Lung (tissue), 17 donors: ENCODE measurements at places on chromosomes 12 and 14.

GRCh38 chr14:77882098-77882497, 82.2 kb downstream of the ADCK1 start:
- peak; percentile 25 for DNase-seq

- no peak for DNase-seq
Observed at GRCh38 chr12:122089077-122089476, 10.5 kb downstream of the MLXIP start.

GRCh38 chr14:93691042-93691780, 97.1 kb downstream of the PRIMA1 start:
- no peak for DNase-seq

- DNase-seq, result no peak
Observed at GRCh38 chr12:70251226-70251625, 8.0 kb downstream of the CNOT2 start.

DNA sequence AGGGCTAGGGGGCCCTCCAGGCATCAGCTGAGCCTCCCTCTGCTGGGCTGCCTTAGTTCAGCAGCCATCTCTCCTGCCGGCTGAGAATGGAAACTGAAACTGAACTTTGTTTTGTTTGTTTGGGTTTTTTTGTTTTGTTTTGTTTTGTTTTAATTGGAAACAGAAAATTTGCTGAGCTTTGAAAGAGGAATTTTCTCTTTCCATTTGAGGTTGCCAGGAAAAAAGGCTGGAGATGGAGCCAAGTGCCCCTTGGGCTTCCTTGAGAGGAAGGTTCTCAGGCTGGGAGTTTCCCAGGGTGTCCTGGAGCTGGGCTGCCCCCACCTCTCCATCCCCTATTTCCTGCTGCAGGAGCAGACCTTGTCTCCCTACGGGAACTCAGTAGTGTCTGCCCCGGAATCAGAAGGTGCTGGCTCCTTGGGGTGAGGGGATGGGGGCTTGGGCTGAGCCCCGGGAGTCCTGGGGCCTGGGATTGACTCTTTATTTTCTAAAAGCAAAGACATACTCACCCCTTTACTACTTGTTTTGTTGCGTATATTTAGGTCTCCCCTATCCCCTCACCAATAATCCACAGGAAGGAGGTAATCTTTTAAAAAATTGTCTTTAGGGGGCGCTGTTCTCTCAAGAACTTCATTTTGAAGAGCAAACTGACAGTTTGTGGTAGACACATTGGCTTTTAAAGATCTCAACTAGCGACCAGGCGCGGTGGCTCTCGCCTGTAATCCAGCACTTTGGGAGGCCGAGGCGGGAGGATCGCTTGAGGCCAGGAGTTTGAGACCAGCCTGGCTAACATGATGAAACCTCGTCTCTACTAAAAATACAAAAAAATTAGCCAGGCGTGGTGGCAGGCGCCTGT, 21.3 kb upstream of the OASL start:
- peak; percentile 33 for DNase-seq

- DNase-seq, result no peak
Observed at GRCh38 chr12:49146406-49146805, 15.2 kb upstream of the TUBA1B start.

GRCh38 chr12:13074396-13075117, 28.9 kb downstream of the GSG1 start:
- no peak for DNase-seq

- DNase-seq, result no peak
Observed at GRCh38 chr14:23137813-23138535, 18.9 kb upstream of the CEBPE start.

DNA sequence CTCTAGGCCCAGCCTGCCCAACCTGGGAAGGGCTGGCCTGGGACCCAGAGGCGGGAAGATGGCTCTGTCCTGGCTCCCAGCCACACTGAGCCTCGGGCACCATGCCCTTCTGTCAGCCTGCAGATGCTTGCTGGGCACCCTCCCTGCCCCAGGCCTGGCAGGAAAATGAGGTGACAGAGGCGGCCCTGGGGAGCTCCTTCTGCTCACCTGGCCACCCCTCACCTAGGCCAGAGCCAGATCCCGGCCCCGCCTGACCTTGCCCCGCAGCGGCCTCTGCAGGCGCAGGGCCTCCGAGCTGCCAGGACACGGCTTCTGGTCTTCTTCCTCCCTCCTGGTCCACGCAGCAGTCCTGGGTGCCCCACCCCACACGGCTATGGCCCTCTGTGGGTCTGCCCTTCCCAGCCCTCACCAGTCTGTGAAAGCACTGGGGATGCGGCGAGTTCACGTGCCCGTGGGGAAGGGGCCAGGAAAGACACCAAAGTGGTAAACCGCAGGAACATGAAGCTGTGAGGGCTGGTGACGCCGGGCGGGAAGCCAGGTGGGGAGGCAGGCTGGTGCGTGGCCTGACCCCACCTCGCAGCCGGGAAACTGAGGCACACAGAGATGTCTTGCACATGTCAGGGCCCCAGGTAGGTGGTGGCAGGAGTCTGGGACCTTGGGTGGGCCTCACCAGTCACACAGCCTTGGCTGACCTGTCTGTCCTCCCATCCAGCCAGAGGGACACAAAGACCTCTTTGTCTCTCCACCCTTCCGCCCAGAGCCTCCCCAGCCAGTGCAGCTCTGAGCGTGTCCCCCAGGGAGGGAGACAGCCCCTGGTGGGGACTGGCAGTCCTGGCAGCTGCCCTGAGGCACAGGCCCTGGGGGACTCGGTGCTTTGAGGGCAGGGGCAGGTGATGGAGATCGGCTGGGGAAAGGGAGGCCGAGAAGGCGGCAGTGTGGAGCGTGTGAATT, 12.8 kb downstream of the BAG5 start:
- peak; percentile 52 for DNase-seq

DNA sequence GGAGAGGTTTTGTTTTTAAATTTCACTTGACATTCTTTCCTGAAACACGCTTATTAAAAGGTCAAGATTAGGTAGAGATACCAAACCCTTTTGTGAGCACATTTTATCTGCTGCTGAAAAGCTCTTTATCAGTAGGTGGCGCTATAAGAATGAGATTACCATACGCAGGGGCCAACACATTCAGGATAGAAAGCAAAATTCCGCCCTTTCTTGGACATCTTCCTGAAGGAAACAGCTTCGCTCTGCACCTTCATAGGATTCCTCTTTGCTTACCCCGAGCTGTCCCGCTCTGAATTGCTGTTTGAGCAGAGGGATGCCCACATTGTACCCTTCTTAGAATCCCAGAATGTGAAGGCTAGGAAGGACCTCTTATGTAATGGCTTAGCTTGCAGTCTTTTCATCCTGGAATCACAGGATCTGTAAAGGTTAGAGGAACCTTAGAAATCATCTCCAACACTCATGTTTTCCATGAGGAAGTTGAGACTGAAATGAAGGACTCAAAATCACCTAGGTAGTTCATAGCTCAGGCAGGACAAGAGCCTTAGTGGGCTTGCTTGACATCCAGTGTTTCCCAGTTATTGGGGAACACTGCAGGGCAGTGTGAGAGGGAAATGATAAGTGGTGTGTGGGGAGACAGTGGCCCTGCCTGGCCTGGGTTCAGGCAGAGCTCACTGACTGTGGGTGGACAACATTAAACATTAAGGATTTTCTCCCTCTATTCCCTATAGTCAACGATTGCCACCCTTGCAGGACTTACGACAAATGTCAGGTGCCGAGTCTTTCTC, 38.7 kb upstream of the CRY1 start:
- DNase-seq, result peak; percentile 83

DNA sequence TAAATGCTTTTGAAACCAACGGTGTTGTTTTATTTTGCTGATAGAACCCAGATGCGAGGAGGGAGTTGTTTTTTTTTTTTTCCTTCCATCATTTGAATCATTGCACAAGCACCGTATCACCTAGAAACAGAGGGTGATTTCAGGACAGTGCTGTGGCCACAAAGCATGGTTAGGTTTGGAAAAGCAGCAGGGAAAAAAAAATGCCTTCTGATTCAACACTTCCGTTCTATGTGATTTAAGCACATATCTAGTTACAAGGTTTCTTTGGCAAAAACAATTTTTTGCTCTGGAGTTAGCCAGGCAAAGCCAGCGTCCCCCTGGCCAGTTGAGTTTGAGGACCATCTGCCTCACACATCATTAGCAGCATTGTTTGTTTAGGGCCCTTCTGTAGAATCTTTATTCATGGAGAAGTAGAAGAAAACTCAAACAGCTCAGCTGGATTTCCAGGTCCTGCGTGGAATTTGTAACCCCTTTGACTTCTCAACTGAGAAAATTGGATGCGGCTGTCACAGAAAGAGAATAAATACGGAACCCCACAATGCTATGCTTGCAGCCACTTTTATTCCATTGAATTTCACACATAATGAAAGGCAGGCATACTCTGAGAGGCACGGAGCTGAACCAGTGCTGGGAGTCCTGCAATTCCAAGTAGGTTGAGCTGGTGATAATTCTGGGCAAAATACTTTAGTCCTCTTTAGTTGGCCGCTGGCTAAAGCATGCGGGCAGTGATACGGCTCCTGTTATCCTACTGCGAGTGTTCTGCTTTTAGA, 17.0 kb upstream of the WNT5B start:
- DNase-seq, result peak; percentile 75

DNA sequence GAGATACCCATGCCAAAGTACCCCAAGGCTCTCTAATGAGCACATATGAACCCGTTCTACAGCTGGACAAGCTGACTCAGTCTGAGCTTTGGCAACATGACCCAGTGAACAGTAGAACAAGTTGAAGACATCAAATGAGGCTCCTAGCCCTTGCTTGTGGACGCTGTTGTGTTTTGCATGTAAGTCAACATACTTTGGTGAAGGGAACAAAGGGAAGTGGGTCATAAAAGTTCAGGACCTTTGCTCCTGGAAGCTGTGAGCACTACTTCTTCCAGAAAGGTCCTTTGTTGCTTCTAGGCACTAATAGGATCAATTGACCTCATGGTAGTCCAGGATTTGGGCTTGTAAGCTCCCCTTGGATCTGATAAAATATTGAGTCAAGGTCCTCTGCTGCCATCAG, 613.5 kb upstream of the TBX3 start:
- DNase-seq, result no peak

- no peak for DNase-seq
Observed at GRCh38 chr14:64193821-64194220, 100.3 kb downstream of the ESR2 start.

GRCh38 chr12:11174022-11174421, 3.0 kb downstream of the SMIM10L1 start:
- DNase-seq, result no peak

DNA sequence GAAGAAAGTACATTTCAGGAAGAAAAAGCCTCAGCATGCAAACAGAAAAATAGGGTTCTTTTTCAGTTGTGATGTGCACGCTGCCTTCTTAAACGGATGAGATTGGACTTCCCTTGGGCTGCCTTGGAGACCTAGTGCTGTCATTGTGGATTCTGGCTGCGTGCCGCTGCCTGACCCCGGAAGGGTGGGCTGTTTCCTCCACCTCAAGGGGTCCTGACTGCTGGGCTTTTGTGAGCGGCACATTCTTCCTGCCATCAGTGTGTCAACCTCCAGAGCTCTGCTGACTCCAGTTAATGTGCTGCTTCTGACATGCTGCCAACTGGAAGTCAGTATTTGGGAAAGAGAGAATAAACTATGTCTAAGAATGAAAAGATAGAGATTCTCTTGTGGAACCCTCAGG, 25.1 kb downstream of the CCNK start:
- DNase-seq, result peak; percentile 58

DNA sequence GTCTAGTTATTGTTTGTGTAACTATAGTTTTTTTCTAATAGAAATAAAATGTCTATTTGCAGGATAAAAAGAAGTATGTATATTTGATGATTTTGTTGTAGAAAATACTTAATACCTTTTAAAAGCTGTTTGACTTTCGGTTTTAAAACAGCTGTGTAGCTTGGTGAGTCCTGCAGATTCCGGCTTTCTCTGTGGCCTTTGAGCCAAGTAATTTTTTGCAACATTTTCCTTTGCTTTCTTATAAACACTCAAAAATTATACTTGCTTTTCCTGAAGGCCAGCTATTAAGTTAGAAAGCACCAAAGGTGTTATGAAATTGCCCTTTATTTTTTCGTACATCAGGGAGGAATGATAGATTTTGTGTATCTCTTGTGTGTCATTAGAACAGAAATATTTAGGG, 63.6 kb downstream of the CRADD start:
- no peak for DNase-seq

DNA sequence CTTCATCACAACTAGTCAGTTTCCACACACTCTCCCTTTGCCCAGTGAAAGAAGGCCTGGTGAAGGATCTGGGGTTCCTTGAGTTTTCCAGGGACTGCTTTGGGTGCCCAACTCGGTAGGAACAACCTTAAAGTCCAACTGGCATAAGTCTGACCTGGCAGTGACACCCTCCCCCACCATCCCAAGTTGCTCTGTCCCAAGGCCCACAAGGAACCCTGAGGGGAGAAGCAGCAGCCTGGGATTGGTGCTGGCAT, 1.6 kb downstream of the KMT2D start:
- DNase-seq, result no peak

- DNase-seq, result peak; percentile 44
Observed at GRCh38 chr14:55731881-55732498, 152.0 kb downstream of the KTN1 start.

DNA sequence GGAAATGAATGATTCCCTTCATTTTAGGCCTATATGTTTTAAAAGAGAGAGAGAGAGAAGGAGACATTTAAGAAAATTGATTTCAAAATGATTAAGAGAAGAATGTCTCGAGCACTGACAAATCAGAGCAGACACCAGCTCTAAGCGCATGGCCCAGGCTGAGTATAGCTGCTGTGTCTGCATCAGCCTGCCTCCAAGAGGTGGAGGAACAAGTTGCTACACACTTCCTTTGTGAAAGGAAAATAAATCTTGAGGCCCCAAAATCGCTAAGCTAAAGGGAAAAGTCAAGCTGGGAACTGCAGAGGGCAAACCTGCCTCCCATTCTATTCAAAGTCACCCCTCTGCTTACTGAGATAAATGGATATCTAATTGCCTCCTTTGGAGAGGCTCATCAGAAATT, 728.7 kb upstream of the TMEM132C start:
- no peak for DNase-seq

GRCh38 chr12:75865315-75865714, 166.3 kb downstream of the PHLDA1 start:
- no peak for DNase-seq

GRCh38 chr14:38074754-38075153, 132.9 kb upstream of the SSTR1 start:
- no peak for DNase-seq

DNA sequence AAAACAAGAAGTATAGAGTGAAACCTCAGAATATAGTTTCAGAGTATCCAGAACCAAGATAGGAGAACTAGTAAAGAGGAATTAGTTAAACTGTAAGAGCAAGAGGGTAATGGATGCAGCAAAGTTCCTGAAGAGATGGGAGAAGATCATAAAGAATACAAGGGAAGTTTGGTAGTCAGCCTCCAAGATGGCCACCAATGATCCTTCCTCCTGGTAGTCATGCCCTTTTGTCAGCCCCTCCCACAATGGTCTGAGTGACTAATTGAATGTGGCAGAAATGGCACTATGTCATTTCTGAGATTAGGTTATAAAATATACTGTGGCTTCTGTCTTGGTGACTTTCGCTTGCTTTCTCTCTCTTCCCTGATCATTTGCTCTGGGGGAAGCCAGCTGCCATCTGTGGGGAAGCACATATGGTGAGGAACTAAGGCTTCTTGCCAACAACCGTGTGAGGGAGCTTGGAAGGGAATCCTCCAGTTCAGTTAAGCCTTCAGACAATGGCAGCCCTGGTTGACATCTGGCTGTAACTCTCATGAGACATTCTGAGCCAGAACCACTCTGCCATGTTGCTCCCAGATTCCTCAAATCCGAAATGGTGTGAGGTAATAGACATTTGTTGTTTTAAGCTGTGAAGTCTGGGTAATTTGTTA, 55.3 kb upstream of the AMN1 start:
- DNase-seq, result peak; percentile 19
